ENCODE measurements at places on chromosomes 4 and X.

DNA sequence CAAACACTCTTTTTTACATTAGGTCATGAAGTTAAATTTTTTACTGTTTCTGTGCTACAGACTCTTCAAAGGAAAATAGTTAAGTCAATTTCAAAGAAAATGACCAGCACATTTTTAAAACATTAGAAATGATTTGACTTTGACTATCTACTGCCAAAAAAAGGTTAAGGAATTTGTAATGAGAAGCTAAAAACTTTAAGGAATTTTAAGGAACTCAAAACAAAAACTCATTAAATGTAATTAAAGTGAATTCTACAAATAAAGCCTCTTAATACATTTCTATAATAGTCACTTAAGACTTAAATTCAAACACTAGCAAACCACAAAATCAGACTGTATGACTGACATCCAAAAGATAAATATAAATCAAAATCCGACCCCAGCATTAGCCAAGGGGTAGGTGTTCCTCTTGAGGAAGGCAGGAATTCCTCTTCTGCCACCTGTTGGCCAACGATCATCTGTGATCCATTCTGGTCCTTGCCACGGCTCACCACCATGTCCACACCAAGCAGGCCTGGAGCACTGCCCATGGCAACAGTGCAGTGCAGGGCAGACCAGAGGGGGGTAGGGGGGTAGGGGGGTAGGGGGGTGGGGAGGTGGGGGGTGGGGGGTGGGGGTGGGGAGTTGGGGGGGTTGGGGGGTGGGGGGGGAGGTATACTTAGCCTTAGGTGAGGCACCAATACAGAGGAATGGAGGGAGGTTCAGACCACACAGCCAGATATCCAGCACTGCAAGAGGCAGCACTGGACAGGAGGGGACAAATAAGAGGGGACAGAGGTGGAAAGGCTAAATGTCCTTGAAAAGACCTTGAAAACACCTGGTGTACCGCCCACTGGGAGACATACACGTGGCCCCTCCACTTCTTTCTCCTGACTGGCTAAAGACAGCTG is 287.4 kb downstream of the CHIC1 start:
- no peak for DNase-seq

DNA sequence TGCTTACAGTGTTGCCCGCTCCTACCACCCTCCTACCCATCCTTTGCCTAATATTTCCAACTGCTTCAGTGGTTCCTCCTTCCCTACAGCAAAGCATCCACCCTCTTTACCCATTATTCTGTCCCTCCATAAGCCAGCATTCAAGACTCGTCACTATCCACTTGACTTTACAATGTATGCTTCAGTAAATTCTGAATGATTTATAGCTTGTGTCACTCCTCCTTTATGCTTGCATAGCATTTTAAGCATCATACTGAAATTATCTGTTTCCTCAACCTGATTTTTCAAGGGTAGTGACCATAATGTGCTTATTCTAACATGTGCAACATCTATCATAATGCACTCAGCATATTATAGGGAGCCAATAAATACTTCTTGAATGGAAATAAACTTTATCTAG is 365.5 kb downstream of the RAB28 start:
- no peak for DNase-seq

DNA sequence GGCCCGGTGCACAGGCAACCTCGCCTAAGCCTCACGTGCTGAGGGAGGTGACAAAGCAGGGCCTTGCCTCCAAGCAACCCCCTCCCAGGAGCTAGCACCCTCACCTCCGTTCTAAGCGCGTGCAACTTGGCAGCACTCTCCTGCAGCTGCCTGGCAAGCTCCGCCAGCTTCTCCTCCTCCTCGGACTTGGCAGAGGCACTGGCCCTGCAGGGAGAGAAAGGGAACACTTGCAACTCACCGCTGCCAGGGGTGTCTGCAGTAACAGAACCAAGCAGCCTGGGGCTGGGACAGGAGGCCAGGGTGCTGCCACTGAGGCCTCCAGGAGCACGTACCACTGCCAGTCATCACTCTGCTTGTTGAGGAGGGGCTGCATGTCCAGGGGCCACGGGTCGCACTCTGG is 10.3 kb upstream of the TREX2 start:
- no peak for DNase-seq

DNA sequence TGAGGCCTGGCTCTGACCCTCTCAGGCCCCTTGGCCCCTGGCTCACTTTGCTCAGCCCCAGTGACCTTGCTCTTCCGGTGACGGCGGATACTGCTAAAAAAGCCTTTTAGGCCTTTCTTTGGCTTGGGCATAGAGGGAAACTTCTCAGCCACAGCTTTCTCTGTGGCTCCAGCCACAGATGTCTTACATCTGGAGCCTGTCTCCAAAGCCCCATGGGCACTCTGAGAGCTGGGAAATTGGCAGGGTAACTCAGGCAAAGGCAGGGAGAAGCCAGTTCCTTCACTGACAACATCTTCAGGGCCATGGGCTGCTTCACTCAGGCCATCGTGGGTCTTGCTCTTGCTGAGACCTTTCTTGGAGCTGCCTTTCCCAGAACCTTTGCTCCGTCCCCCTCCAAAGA is 12.8 kb downstream of the AMER1 start:
- DNase-seq, result no peak

GRCh38 chr4:122914938-122915337 is 7.5 kb downstream of the NUDT6 start:
- DNase-seq, result no peak

DNA sequence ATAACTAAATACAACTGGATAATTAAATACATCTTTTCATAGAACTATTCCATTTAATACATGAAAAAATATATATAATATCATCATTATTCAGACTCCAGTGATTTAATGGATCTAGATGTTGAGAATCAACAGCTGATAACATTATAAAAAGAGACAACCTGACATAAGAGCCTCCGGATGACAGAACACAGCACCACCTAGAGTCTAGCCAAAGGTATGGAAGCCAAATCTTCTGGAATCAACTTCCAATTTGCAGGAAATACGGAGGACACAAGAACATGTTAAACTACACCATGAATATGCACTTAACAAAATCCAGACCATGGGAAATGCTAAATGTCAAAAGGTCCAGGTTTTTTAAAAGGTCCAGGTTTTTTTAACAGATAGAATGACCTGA is 55.0 kb downstream of the LRBA start:
- no peak for DNase-seq

- no peak for DNase-seq
Measured at GRCh38 chr4:182679533-182679932, 237.7 kb downstream of the DCTD start.

- no peak for DNase-seq
Measured at GRCh38 chrX:40474205-40474626, 106.6 kb upstream of the ATP6AP2 start.

- DNase-seq, result no peak
Measured at GRCh38 chr4:19402581-19403065, 849.1 kb upstream of the SLIT2 start.

GRCh38 chr4:140774510-140774909 is 18.3 kb upstream of the TBC1D9 start:
- no peak for DNase-seq

DNA sequence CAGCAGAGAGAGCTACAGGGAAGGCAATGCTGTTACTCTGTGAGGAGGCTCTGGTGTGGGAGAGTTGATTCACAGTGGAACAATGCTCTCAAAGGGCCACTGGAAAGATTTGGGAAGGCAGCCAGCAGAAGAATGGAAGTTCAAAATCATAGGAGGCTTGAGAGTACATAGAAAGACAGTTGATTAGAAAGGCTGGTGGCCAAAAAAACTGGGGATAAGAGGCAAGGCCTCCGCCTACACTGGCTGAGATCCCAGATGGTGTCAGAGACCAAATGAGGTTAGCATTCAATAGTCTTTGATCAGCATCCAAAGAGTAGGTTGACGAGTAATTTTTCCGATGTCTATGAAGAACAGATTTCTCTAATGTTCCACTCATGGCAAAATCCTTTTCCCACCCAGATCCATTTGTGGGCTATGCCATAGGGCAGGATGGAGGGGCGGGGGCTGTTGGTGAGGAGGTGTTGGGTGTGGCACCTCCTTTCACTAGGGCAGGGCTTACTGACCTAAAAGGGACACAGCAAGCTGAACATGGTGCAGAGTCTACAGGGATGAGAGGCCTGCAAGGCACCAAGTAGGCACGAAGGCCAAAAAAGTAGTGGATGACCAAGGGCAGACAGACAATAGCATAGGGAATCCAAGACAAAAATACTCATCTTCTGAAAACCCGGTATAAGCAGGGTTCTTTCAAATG is 15.1 kb downstream of the TEC start:
- no peak for DNase-seq

GRCh38 chrX:12789976-12790375 is 1.2 kb upstream of the PRPS2 start:
- no peak for DNase-seq
